ENCODE measurements at places on chromosomes 4 and X. TPM values are rescaled to one million over a fixed set of nuclear protein-coding genes. Genes with fewer than 3 reads are reported as not detected.

- ATAC-seq, result no peak
Measured at GRCh38 chr4:56330691-56331090, 56.6 kb downstream of the AASDH start.

DNA sequence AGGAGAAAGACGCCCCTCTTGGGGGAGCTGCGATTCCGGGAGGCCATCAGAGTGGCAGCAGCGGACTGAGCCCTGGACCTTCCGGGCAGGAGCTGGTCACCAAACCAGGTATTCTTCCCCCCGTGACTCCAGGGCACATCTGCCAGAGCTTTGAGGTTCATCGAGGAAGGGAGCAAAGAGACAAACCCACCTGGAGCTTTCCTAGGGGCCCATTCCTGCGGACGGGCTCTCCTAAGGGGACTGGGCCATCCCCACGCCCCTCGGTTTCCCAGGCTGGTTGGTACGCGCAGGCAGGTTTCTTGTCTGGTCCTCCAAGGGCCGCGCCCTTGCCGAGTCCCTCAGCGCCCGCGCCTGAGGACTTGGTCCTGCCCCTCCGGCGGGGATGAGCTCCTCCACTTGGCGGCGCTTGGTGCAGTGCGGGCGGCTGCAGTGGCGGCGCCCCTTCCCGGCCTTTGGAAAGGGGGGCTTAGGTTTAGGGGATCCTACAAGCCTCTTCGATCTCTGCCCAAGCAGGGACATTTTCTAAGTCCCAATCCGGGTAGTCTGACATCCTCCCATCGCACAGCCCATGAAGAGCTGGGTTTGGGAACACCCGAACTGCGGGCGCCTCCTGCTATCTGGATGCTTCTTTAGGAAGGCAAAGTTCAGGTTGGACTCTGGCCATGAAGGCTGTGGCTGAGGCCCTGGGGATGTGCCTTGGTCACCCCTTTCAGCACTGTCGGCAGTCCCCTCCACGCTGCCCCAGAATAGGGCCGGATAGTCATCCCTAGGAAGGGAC, 538 bp downstream of the STBD1 start:
- ATAC-seq, result peak; percentile 35

DNA sequence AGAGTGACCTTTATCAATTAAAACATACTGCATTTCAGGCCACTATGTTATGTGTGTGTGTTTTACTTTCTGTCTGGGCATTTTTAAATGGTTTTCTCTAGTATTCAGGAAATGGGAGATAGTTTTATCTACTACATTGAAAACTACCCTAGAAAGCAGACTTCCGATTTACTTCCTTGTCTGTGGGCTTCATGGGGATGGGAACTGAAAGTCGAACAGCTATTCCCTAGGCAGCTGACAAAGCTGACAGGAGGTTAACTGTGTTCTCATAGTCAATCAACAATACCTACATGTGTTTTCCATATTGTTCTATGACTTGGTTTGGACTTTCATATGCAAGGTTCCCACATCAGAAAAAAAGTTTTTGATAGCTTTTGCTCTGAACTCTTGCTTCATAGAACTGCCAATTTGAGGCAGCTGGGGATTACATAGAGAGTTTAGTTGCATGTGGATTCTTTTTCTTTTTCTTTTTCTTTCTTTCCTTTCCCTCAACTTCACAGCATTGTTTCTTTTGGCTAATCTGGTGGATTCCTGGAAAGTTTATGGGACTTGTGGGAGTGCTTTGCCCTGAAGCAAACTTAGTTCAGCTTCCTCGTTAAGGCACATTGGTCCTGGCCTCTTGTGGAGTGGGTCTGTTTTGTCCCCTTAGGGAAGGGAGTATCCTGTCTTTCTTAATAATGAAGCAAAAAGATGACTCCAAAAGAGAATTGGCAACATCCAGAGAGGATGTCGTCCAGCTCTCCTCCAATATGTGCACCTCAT, 327.1 kb upstream of the GIMD1 start:
- ATAC-seq, result no peak

DNA sequence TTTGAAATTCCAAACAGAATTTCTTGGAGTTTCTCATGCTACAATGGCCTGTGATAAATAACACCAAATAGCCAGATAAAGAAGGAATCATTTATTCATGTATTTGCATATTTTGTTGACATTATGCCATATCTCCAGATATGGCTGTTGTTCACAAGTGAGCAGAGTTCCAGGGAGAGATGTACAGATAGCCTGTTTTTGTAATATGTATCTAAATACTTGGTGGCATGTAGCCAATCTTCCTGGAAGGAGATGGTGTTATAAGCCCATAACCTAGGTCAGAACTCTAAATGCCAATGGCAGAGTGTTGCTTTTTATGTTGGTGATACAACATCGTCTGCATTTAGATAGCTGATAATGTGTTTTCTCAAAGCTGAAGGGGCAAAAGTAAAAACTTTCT, 292.2 kb downstream of the FBXO8 start:
- ATAC-seq, result no peak

CDK16 gene
- total RNA-seq, result 71.5 TPM

Measured in activated T-helper 17 cell treated with anti-CD3 and anti-CD28 coated beads, Interleukin-2, amount 50 U/mL, for 72 hours (primary cell).